ENCODE measurements at places on chromosomes 5 and 9.

GRCh38 chr5:16852251-16853005, 83.7 kb downstream of the MYO10 start:
- no peak for DNase-seq

DNA sequence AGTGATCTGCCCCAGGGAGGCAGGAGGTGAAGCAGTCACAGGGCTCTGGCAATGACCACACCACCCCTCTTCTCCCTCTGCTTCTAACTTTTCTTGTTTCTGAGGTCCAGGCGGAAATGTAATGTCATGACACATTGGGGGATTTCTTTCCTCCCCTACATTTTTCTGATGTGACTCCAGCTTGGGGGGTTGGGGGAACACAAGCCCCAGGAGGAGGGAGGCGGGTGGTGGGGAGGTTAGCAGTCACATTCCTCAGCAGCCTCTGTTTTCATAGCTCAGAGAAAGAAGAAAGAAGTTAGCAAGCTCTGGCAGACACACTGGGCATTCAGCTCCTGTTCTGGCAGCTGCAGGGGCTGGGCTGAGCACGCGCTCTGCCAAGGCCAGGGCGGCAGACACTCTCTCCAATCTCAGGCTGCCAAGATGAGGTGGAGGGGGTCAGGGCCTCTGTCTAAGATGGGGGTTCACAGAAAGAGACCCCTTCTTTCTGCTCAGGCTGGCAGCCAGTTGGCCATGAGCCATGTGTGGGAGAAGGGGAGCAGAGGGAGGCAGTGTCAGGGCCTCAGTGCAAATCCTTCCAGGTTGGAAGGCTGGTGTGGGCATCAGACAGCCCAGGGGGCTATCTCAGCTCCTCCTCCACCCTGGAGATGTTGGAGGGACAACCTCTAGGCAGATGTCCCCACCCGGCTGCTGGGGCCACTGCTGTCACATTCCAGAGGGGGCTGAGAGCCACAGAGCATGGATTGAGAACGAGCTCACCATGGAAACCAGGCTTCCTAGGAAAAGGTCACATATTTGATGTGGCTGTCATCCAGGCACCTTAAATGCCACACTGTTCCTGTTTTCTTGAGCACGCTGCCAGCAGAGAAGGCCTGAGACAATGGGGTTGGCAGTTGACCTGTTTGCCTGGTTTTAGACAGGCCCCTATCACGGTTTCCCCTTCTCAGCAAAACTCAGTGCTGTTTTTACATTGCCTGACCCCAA, 20.1 kb upstream of the PFDN1 start:
- DNase-seq: no peak

- DNase-seq: no peak
Measured at GRCh38 chr5:45205403-45205961, 396.7 kb downstream of the MRPS30 start.

DNA sequence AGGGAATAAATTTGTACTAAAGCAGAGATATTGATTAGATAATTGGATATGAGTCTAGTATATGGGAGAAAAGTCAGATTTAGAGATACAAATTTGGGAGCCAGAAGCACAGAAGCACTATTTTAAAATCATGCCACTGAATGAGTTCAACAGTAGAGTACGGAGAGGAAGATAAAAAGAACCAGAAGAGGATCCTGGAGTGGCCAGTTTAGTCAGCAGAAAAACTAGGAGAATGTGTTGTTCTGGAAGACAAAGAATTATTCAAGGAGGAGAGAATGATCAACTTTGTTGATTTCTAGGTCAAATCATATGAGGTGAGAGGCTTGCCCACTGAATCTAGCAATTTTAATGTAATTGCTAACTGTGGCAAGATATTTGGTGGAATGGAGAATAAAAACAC, 67.0 kb downstream of the NIPBL start:
- DNase-seq: no peak

GRCh38 chr9:109493648-109494047, 4.5 kb downstream of the PTPN3 start:
- DNase-seq: no peak

- no peak for DNase-seq
Measured at GRCh38 chr5:41670854-41671479, 160.6 kb upstream of the PLCXD3 start.

DNA sequence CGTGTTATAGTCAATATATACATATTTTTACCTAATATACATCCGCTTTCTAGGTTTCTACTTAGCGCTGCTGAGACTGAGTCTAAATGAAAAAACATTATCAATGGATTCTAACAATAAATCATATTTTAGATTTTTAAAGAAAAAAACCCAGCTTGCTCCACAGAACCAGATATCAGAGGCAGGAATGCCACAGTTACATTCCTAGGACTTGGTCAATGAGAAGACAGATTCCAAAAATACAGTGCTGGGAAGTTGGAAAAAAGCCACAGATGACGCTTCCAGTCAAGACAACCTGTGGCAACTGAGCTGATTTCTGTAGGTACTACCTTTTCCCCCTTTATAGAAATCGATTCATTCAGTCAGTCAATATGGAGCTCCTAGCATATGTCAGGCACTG, 577 bp upstream of the CCDC112 start:
- no peak for DNase-seq

DNA sequence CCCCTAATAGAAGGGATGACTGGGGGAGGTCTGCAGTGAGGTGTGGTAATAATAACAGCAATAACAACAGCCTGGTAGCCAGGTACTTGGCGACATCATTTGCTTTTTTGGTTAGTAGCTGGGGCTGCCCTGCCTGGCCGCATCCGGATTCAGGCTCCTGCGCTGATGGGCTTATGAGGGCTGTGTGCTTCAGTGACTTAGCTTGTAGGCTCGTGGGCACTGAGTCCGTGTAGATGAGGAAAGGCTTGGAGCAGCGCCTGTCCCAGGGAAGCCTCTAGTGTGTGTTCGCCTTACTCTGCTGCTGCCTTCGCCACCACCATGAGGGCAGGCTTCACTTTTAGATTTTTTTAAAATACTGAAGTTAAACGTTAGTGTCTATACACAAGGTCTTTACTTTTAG, 4.5 kb downstream of the NDUFS6 start:
- DNase-seq: no peak

- DNase-seq: no peak
Measured at GRCh38 chr5:169300468-169301385, at the start of gene SLIT3. SLIT3 (minus strand) TSS chr5:169301139; CDS start chr5:169300709, 430 bp downstream.

GRCh38 chr5:134647750-134648424, 698 bp upstream of the SEC24A start:
- DNase-seq: no peak

DNA sequence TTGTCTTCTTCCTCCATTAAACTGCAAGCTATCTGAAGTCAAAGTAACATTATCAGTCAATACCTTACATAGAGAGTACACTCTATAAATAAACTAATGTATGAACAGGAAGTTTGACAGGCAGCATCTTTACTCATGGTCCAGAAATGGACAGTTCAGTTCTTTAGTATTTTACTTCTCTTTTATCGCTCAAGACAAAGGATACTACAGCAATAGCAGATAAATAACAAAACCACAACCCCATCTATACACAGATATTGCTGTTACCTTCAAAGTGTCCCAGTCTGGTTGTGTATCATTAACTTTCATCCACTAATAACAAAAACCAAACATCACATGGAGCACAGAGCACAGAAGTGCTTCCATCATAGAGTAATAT, 46.4 kb downstream of the SEMA5A start:
- DNase-seq: no peak
